Chondrocyte (in vitro differentiated cells): ENCODE measurements at places on chromosomes 6 and 20.

GRCh38 chr6:140062043-140063020, 687.9 kb upstream of the CITED2 start:
- DNase-seq, result no peak

DNA sequence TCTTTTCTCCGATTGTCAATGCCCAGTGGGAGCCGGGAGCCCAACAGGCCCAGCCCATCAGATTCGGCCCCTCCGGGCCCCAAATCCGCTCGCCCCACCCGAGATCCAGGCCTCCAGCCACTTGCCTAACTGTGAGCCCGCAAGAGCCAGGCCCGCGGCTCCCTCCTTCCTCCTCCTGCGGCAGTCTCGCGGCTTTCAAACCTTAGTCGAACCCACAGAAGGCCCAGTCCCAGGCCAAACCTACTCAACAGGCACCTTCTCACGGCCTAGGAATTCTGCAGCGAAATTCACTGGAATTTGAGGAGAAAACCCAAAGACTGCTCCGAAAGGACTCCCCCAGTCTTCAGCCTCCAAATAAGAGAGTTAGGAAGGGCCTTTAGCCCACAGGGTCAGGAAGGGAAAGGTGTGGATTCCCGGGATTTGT, 2.8 kb upstream of the TFAP2A start:
- DNase-seq, result no peak

DNA sequence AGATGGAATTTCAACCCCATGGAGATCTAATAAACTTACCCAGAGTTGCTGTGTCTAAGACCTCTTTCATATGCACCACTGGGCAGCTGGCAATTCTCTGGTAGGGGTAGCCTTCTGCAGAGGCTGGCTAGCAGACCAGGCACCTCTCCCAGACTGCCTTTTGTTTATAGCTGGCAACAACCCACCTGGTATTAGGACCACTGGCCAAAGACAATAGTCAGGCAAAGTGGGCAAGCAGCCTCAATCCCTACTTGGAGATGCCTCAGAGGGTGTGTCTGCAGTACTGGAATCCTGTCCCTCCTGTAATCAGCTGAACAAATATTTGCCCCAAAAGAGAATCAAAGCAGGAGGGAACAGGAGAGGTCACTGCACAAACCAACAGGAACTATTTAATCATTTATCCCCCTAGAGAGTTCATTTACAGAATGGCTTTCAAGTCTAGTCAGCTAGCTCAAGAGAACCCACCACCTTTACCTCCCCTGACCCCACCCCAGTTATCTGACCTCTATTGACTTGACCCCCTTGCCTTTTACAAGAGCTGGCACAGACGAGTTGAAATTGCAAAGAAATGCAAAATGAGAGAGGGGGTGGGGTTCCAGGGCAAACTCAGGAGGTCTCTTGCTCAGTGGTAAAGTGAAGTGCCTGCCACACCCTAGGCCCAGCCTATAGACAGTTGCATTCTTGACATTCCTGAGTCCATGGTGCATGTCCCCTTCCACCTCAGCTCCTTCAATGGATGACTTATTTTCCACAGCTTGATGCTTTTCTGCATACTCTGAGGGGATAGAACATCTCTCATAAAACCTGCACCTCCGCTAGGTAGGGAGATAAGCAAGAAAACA, 2.8 kb downstream of the BCL2L1 start:
- no peak for DNase-seq

DNA sequence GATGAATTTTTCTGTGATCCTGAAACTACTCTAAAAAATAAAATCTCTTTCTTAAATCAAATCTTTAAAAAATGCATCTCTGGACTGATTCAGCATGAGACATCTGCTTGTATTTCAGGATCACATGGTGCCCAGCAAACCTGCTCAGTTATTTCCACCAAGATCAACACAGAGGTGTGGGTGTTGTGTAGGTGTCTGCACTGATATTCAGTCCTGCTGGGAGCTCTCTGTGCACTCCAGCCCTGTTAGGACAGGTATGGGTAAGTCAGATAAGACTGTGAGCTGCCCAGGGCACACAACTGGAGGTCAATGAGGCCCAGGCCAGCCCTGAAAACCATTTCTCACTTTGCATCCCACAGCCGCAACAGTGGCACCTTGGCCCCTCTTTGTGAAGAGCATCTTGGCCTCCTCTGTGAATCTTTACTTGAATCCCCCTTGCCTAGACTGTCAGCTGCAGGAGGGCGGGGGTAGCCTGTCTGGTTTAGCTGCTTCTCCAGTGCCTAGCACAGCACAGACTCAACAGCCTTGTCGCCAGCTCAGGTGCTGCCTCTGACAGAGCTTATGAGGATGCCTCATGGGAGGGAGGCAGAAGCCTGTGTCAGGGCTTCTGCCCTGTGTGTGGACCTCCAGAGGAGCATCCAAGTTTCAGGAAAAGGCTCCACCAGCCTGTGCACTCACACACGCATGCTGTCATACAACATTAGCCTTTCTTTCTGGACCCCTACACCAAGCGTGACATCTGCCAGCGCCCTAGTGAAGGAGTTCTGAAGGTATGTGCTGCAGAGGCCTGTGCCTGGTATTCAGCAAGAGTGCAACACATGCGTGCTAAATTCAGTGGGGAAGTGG, 187.6 kb upstream of the CST7 start:
- DNase-seq, result no peak

GRCh38 chr6:12968839-12969558, 252.4 kb downstream of the PHACTR1 start:
- no peak for DNase-seq

- DNase-seq, result no peak
Measured at GRCh38 chr20:21048841-21049273, 57.3 kb downstream of the LINC00237 start.

- no peak for DNase-seq
Measured at GRCh38 chr20:32649697-32650400, 23.9 kb downstream of the C20orf203 start.

DNA sequence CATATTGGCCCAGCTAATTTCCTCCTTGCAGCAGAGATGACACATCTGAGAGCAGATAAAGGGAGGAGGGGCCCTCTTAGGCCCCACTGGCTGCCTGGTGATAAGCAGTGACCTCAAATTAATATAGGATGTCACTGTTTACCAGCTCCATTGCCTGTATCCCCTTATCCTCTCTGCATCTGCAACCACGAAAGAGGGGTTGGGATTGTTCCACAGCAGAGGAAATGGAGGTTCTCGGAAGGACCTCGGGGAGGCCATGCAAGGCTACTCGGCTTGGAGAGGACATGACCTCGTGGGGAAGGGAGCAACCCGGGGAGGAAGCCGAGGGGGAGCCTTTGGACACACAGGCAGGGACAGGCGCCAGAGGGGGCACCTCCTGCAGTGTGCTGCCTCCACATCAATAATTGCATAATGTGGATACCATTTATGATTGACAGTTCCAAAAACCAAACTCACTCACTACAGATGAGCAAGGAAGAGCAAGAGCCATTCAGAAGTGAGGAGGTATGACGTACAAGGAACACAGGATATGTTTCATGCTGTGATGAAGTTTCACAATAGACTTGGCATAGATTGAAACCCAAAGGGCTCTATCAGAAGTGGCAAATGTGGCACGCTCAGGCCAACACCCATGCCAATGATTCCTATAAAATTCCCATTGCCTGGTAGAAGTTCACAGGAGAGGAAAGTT, 177.2 kb upstream of the RNF24 start:
- DNase-seq, result no peak

DNA sequence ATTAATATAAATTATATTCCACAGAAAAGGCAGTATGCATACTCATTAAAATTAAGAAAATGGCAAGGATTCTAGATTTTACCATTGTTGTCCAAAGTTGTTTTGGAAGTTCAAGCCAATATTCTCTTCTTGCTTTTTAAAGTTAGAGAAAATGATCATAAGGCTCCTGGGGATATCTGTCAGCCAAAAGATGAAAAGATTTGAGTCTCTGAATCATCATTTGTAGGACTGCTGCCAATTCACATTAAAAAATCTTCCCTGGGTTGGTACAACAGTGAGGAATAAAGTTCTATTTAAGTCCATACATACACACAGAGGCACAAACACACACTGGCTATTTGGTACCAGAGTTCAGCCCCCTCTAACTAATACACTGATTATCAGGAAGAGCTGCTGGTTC, 620.1 kb downstream of the COL12A1 start:
- no peak for DNase-seq

DNA sequence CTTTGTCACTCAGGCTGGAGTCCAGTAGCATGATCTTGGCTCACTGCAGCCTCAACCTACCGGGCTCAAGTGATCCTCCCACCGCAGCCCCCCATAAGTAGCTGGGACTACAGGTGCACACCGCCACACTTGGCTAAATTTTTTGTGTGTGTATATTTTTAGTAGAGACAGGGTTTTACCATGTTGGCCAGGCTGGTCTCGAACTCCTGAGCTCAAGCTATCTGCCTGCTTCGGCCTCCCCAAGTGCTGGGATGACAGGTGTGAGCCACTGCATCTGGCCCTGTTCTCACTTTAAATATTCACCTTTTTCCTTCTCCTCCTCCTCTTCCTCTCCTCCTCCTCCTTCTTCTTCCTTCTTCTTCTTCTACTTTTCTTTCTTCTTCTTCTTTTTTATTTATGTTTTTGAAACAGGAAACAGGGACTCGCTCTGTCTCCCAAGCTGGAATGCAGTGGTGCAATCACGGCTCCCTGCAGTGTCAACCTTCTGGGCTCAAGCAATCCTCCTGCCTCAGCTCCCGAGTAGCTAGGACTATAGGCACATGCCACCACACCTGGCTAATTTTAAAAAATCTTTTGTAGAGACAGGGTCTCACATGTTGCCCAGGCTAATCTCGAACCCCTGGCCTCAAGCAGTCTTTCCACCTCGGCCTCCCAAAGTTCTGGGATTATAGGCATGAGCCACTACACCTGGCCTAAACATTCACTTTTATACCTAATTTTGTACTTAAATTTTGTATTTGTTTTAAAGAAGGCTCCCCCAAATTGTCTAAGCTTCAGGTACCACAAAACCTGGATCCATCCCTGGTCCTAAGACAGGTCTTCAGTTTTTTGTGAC, 47.2 kb upstream of the NCOA3 start:
- DNase-seq, result no peak

- DNase-seq, result no peak
Measured at GRCh38 chr6:161631676-161632194, 357.9 kb upstream of the AGPAT4 start.

GRCh38 chr6:44327096-44327495, 13.9 kb upstream of the AARS2 start:
- no peak for DNase-seq

DNA sequence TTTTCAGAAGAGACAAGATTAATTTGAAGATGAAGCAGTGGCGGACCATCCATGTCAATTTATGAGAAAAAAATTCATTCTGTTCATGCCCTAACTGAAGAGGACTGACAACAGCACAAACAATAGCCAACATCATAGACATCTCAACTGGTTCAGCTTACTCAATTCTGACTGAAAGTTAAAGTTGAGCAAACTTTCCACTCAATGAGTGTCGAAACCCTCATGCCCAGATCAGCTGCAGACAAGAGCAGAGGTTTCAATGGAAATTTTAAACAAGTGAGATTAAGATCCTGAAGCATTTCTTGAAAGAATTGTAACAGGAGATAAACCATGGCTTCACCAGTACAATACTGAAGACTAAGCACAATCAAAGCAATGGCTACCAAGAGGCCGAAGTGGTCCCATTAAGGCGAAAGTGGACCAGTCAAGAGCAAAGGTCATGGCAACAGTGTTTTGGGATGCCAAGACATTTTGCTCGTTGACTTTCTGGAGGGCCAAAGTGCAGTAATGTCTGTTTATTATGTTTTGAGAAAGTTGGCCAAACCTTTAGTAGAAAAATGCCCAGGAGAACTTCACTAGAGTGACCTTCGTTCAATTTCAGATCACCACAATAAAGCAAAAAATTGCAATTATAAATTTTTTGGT, 6.1 kb upstream of the SFT2D1 start:
- DNase-seq, result no peak

- no peak for DNase-seq
Measured at GRCh38 chr6:12353731-12354130, 63.6 kb downstream of the EDN1 start.

DNA sequence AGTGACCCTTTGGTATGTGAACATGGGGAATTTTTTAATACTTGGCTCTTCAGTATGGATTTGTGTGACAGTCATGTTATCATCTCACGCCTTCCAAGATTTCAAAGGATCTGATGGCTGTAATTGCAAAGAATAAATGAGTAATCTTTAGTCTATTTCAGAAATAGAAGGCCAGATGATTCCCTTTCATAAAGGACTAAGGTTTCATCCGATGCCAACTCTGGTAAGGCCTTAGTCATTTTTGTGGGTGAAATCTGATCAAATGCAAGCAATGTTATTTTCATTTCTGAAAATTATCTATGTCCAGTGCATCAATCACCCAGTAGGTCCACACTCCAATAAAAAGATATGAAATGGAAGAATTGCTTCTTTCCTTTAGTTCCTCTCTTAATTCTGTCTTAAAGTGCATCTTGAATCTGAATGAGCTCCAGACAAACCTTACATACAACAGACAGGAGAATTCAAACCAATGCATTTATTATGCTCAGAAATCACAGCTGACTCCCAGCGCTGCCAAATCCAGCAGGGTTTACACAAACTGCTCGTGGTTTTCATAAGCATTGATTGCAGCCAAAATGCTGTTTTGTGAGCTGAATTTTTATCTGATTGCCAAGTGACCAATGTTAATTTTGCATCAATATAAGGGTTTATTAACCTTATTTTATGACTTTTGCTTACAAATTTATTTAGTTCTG, 565.2 kb upstream of the MARCKS start:
- DNase-seq, result no peak

- no peak for DNase-seq
Measured at GRCh38 chr6:159609652-159610178, 83.3 kb downstream of the SOD2 start.

- no peak for DNase-seq
Measured at GRCh38 chr6:119110601-119111548, 32.4 kb upstream of the FAM184A start.

GRCh38 chr20:47429409-47429808, 72.3 kb upstream of the NCOA3 start:
- no peak for DNase-seq

GRCh38 chr6:117956386-117956785, 49.3 kb downstream of the SLC35F1 start:
- DNase-seq, result no peak

- DNase-seq, result no peak
Measured at GRCh38 chr6:84220809-84221409, 6.5 kb downstream of the CEP162 start.

DNA sequence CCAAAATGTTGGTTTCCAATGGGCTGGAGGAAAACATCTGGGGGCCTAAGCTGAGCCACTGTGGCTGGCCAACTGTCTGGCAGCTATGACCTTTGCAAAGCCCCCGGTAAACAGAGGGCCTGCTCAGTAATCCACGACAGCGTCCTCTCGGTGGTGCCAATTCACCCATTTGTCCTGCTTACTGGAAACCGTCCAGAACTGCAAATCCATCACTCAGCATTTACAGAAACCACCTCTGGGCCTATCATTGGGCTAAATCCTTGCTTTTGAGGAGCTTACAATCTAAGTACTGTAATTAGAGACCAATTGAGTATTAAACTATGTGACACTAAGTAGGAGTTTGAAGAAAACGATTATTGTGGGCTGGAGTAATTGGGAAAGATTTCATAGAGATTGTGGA, 31.0 kb downstream of the ADAT2 start:
- DNase-seq, result no peak

DNA sequence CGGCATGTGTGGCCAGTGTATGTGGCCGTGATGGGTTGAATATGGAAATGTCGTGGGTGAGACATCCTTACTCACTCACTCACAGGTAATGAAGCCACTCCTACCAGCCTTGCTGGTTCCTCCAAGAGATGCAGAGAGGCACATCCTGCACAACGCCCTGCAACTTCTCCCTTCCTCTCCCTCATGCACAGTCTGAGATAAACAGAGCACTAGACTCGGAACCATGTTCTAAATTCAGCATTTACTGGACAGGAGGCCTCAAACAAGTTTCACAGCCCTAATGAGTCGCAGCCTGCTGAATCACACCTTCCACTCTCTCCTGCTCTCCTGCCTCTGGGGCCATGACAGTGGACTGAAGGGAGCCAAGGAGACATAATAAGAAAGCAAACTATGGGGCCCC, 91.2 kb downstream of the ISM1 start:
- no peak for DNase-seq
